ENCODE measurements at places on chromosomes 16 and 17.

DNA sequence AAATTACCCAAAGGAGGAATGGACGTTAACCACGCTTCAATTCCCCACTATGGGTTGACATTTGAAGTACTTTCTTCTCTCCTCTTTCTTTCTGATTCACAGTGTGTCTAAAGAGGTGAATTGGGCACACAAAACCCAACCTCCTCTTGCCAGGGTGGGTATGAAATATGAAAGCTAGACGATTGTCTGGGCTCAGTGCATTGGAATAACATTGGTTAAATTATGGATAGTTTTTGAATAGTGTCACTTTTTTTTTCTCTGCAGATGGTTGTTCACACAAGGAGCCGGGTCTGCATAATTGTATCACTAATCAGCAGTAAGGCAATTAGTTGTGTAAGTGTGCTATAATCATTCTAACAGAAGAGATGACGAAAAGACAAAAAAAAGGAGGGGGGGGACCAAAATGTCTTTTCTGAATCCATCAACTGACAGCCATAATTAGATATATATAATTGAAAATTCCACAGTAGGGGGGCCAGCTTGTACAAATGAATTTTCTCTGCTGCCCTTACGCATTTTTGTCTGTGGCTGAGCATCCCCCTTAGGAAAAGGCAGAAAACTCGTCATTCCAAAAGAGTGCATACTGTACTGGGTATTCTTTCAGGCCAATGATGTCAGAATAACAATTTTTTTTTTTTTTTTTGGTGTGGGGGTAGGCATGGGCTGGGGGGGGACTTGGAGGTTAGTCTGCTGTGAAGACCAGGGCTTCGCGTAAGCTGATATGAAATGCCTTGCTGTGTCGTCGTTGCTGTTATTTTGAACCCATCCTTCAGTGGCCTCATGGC, 307.5 kb upstream of the SALL1 start:
- DNase-seq = no peak

- no peak for DNase-seq
Observed at GRCh38 chr16:31080756-31081419, 6.7 kb downstream of the ZNF646 start.

DNA sequence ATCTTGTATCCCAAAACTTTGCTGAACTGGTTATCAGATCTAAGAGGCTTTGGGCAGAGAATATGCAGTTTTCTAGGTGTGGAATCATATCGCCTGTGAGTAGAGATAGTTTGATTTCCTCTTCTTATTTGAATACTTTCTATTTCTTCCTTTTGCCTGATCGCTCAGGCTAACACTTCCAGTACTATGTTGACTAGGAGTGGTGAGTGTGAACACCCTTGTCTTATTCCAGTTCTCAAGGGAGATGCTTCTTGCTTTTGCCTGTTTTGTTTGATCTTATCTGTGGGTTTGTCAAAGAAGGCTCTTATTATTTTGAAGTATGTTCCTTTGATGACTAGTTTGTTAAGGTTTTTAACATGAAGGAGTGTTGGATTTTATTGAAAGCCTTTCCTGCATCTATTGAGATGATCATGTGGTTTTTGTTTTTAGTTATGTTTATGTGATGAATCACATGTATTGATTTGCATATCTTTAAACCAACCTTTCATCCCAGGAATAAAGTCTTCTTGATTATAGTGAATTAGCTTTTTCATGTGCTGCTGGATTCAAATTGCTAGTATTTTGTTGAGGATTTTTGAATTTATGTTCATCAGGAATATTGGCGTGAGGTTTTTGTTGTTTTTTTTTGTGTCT, 17.0 kb upstream of the CCL13 start:
- no peak for DNase-seq

GRCh38 chr17:75404731-75405364, 630 bp downstream of the GRB2 start:
- peak; percentile 46 for DNase-seq

GRCh38 chr17:67260170-67260987, 15.4 kb upstream of the HELZ start:
- no peak for DNase-seq

GRCh38 chr17:57496382-57496781, 240.1 kb downstream of the MSI2 start:
- DNase-seq = no peak

Data from SW480 (cell line).